Natural killer cell (primary cell): ENCODE measurements at places on chromosomes 7 and 10. TPM values are rescaled to one million over a fixed set of nuclear protein-coding genes. Genes with fewer than 3 reads are reported as not detected.

The C7orf57 gene
- 0.85 TPM for total RNA-seq

GRCh38 chr7:37408291-37409228, 40.1 kb downstream of the ELMO1 start:
- no peaks in the 10 kb centered on the region for H3K27me3 ChIP-seq
- DNase-seq = peak; percentile 53
- peaks cover 5% of the 10 kb centered on the region for H3K4me1 ChIP-seq
- no peak overlapping the region for H3K27ac ChIP-seq
- no peaks in the 10 kb centered on the region for H3K36me3 ChIP-seq

DNA sequence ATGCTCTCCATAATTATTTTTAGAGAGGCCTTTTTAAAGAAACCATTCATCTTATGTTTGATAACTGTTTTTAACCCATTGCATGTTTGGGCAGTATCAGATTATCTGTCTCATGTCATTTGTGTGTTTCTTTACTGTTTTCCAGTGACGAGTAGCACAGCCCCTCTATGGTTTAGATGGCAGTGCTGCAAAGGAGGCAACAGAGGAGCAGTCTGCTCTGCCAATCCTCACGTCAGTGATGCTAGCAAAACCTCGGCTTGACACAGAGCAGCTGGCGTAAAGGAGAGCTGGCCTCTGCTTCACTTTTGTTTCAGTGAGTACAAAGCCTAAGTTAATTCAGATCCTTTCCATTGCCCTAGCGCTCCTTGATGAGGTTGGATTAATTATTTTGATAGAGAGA, 80.4 kb upstream of the GARIN1A start:
- H3K27me3 ChIP-seq = no peaks in the 10 kb centered on the region
- H3K36me3 ChIP-seq = peaks cover 26% of the 10 kb centered on the region
- DNase-seq = no peak
- no peak overlapping the region for H3K4me3 ChIP-seq

The DNAJC12 gene
- not detected for total RNA-seq

DNA sequence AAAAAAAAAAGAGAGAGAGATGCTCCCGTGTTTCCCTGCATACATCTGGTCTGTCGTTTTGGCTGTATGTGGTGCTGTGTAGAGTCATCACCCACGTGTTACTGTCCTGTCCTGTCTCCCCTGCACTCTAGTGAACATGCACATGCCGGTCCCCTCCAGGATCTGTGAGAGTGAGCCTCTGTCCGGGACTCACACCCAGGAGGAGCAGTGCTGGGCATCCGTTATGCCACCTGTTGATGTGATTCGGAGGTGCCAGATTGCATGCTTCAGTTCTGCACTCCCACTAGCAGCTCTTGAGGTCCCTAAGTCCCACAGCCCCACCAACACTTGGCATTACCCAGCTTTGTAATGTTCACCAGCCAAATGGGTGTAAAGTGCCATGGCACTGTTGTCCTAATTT, 16.4 kb downstream of the GHRHR start:
- H3K27ac ChIP-seq = no peak overlapping the region
- peaks cover 2% of the 10 kb centered on the region for H3K27me3 ChIP-seq
- DNase-seq = no peak
- H3K4me1 ChIP-seq = no peaks in the 10 kb centered on the region
- H3K36me3 ChIP-seq = no peaks in the 10 kb centered on the region

- H3K27ac ChIP-seq = no peak overlapping the region
- H3K27me3 ChIP-seq = no peaks in the 10 kb centered on the region
- H3K4me3 ChIP-seq = no peak overlapping the region
- no peaks in the 10 kb centered on the region for H3K4me1 ChIP-seq
- no peak for DNase-seq
- no peaks in the 10 kb centered on the region for H3K36me3 ChIP-seq
Observed at GRCh38 chr7:132760244-132760623, 184.0 kb upstream of the PLXNA4 start.

The POU6F2 gene
- 0.28 TPM for total RNA-seq

- DNase-seq = no peak
- H3K27me3 ChIP-seq = peaks cover 9% of the 10 kb centered on the region
- H3K27ac ChIP-seq = no peak overlapping the region
- no peaks in the 10 kb centered on the region for H3K36me3 ChIP-seq
Observed at GRCh38 chr7:101402081-101402779, 39.6 kb downstream of the COL26A1 start.

DNA sequence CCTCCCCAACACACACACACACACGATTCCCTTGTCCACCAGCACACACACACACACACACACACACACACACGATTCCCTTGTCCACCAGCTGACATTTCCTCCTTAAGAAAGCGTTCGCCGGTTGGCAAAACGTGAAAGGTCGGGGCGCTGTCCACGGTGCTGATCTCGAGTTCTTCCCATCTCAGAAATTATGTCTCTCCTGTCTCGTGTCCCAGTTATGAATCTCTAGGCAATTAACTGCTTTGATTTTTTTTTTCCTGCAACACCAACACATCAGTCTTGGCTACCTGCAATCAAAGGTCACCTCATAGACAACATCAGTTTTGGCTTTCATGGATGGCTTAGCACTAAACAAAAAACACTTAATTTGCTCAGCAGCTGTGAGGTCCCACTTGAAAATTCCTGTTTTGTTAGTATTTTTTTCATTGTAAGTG, 1.9 kb downstream of the INA start:
- H3K4me3 ChIP-seq = no peak overlapping the region
- no peak for DNase-seq
- H3K27me3 ChIP-seq = peaks cover 32% of the 10 kb centered on the region
- no peak overlapping the region for H3K27ac ChIP-seq

- no peaks in the 10 kb centered on the region for H3K4me1 ChIP-seq
- no peak overlapping the region for H3K27ac ChIP-seq
- no peak overlapping the region for H3K4me3 ChIP-seq
- DNase-seq = no peak
- no peaks in the 10 kb centered on the region for H3K36me3 ChIP-seq
Observed at GRCh38 chr10:130337305-130337640, 201.1 kb downstream of the GLRX3 start.

GRCh38 chr10:43683451-43684291, 35.0 kb upstream of the ZNF32 start:
- H3K4me3 ChIP-seq = no peak overlapping the region
- DNase-seq = no peak
- no peaks in the 10 kb centered on the region for H3K4me1 ChIP-seq
- H3K27ac ChIP-seq = no peak overlapping the region
- no peaks in the 10 kb centered on the region for H3K36me3 ChIP-seq

GRCh38 chr10:98217801-98218200, 50.2 kb downstream of the LOXL4 start:
- H3K27me3 ChIP-seq = no peaks in the 10 kb centered on the region
- H3K4me3 ChIP-seq = no peak overlapping the region
- H3K27ac ChIP-seq = no peak overlapping the region
- no peak for DNase-seq
- H3K4me1 ChIP-seq = no peaks in the 10 kb centered on the region

- H3K27ac ChIP-seq = no peak overlapping the region
- H3K4me3 ChIP-seq = no peak overlapping the region
- peaks cover 14% of the 10 kb centered on the region for H3K4me1 ChIP-seq
- no peak for DNase-seq
- no peaks in the 10 kb centered on the region for H3K27me3 ChIP-seq
Observed at GRCh38 chr7:22858640-22859561, 36.3 kb upstream of the TOMM7 start.

The C10orf62 gene
- total RNA-seq = not detected

- no peaks in the 10 kb centered on the region for H3K36me3 ChIP-seq
- H3K4me3 ChIP-seq = no peak overlapping the region
- no peak for DNase-seq
- H3K27me3 ChIP-seq = no peaks in the 10 kb centered on the region
- H3K4me1 ChIP-seq = no peaks in the 10 kb centered on the region
Observed at GRCh38 chr7:110061387-110061786, 1029.5 kb upstream of the LRRN3 start.

DNA sequence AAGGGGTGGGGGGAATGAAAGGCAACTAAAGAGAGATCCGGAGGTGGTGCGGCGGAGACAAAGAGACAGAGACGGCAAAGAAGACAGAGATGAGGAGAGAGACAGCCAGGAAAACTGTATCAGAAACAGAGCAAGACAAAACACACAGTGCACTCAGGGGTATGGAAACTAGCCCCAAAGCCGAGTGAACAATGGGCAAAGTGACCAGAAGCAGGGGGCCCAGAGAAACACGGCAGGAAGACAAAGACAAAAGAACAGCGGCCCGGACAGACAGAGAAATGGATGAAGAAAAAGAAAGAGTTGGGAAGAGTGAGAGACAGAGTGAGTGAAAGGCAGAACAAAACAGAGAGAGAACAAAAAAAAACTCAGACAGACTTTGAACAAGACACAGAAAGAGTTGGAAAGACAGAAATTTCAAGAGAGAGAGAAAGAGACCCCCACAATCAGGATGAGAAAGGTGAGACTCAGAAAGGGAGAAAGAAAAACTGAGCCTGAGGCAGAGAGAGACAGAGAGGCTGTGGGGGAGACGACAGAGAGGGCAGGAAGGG, 60.6 kb upstream of the PAX2 start:
- no peaks in the 10 kb centered on the region for H3K36me3 ChIP-seq
- no peak overlapping the region for H3K27ac ChIP-seq

The GSTO1 gene
- 38.0 TPM for total RNA-seq
